ENCODE measurements at places on chromosomes 16 and 17. TPM values are rescaled to one million over a fixed set of nuclear protein-coding genes. Genes with fewer than 3 reads are reported as not detected.

TBC1D3L gene
- 6.4 TPM for total RNA-seq

NPIPB8 gene
- total RNA-seq: not detected

DPEP1 gene
- total RNA-seq: 0.52 TPM

KRT9 gene
- not detected for total RNA-seq

TEX19 gene
- total RNA-seq: 0.39 TPM

CDIPT gene
- total RNA-seq: 51.7 TPM

DNA sequence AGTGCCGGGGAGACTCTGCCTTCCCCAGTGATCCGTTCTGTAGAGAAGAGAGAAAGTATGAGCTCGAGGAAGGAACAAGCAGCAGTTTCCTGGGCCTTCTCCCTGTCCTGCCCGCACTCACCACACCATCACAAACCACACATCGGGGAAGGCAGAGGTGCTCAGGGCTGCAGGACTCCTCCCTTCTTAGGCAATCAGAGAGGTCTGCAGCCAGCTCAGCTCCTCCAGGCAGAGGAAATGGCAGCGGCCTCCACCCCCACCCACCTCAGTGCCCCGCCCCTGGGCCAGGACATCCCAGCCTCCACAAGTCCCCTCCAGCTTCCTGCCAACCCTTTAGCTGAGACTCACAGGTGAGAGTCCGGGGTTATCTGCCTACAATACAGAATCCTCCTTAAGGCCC is 2.0 kb downstream of the ZNF319 start:
- H3K36me3 ChIP-seq: peaks cover 4% of the 10 kb centered on the region
- H3K27ac ChIP-seq: no peak overlapping the region
- H3K4me1 ChIP-seq: peaks cover 24% of the 10 kb centered on the region
- H3K4me3 ChIP-seq: no peak overlapping the region
- no peaks in the 10 kb centered on the region for H3K27me3 ChIP-seq
- DNase-seq: no peak

DNA sequence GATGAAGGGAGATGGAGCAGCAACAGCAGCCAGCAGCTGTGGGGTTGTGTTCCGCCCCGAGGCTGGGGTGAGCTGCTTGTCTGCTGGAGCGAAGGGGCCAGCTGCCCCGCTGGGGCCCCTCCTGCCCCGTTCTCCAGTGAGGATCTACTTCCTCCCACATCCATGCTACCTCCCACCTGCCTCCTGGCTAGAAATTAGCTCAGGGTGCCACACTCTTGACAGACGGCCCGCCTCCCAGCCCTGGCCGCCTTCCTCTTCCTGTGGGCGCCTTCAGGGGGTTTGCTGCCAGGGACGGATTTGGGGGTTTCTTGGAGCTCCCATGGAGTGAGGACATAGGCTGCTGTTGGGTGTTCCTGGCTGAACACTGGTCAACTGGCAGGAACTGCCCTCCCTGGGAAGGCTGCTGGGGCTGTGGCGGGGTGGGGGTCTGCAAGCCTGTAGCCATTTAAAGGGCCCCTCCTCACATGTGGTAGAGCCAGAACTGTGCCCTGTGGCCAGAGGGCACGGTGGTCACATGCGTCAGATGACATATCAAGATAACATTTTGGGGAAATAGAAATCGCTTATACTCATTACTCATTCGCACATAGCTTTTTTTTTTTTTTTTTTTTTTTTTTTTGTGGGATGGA is 13.1 kb downstream of the TBC1D24 start:
- H3K4me3 ChIP-seq: no peak overlapping the region
- H3K27me3 ChIP-seq: no peaks in the 10 kb centered on the region
- H3K27ac ChIP-seq: no peak overlapping the region
- no peaks in the 10 kb centered on the region for H3K36me3 ChIP-seq
- H3K4me1 ChIP-seq: no peaks in the 10 kb centered on the region

GRCh38 chr17:79192503-79193351 is 118.1 kb downstream of the ENGASE start:
- H3K4me1 ChIP-seq: no peaks in the 10 kb centered on the region
- DNase-seq: peak; percentile 30
- H3K27ac ChIP-seq: no peak overlapping the region
- no peak overlapping the region for H3K4me3 ChIP-seq
- H3K36me3 ChIP-seq: no peaks in the 10 kb centered on the region

DNA sequence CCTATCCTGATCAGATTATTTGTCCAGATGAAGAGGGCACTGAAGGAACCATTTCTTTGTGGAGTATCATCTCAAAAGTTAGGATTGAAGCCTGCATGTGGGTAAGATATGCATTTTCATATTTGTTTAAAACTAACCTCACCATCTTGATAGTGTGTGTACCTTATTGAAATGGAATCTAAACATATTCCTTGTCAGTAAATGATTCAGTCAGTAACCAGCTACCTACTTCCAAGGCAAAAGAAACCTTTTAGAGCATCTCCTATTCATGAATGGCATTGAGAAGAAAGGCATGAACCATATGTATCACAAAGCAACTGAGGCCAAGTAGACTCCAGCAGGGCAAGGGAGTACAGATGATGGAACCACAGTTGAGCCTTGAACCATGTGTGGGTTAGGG is 57.6 kb downstream of the VMP1 start:
- H3K27me3 ChIP-seq: no peaks in the 10 kb centered on the region
- no peak for DNase-seq
- H3K27ac ChIP-seq: no peak overlapping the region
- no peak overlapping the region for H3K4me3 ChIP-seq
- peaks cover 24% of the 10 kb centered on the region for H3K4me1 ChIP-seq

- H3K4me1 ChIP-seq: no peaks in the 10 kb centered on the region
- no peaks in the 10 kb centered on the region for H3K27me3 ChIP-seq
- H3K4me3 ChIP-seq: no peak overlapping the region
- no peaks in the 10 kb centered on the region for H3K36me3 ChIP-seq
- DNase-seq: no peak
- no peak overlapping the region for H3K27ac ChIP-seq
These were observed 25.0 kb downstream of the PPL start for GRCh38 chr16:4911970-4912386.

- no peak overlapping the region for H3K4me3 ChIP-seq
- no peak for DNase-seq
- no peak overlapping the region for H3K27ac ChIP-seq
These were observed 66.9 kb downstream of the SOCS1 start for GRCh38 chr16:11188801-11189740.

DNA sequence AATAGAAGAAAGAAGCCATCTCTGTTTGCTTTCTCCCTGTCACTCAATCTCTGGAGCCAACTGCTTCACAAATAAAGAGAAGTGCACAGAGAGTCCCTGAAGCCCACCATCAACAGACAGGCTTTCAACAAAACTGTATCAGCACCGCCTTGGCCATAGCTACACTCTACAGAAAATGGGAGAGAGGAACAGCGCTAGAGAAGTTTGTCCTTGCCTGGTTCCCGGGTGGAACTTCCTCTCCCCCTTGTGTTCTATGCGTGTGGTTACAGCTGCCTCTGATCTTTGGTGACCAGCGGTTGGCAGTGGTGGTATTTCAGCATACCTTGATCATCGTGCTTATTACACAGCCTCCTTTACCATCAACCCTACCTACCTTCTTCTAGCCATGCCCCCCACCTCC is 91.4 kb upstream of the CCL2 start:
- peaks cover 2% of the 10 kb centered on the region for H3K27me3 ChIP-seq
- no peaks in the 10 kb centered on the region for H3K36me3 ChIP-seq
- DNase-seq: peak; percentile 1
- no peak overlapping the region for H3K27ac ChIP-seq

DNA sequence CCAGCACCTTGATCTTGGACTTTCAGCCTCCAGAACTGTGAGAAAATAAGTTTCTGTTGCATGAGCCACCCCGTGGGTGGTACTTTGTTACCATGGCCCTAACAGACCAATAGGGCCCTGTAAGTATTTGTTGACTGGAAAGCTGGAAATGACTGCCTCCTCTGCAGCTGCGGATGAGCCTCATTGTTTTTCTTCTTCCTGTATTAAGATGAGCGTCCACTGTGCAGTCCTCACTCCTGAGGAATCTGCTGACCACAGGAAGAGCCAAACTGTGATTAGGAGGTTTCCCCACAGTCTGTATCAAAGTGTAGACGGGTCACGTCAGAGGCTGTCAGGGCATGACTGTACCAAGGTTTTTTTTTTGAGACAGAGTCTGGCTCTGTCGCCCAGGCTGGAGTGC is 12.2 kb upstream of the AKTIP start:
- H3K4me1 ChIP-seq: no peaks in the 10 kb centered on the region
- no peak overlapping the region for H3K27ac ChIP-seq
- no peak overlapping the region for H3K4me3 ChIP-seq
- DNase-seq: no peak

DNA sequence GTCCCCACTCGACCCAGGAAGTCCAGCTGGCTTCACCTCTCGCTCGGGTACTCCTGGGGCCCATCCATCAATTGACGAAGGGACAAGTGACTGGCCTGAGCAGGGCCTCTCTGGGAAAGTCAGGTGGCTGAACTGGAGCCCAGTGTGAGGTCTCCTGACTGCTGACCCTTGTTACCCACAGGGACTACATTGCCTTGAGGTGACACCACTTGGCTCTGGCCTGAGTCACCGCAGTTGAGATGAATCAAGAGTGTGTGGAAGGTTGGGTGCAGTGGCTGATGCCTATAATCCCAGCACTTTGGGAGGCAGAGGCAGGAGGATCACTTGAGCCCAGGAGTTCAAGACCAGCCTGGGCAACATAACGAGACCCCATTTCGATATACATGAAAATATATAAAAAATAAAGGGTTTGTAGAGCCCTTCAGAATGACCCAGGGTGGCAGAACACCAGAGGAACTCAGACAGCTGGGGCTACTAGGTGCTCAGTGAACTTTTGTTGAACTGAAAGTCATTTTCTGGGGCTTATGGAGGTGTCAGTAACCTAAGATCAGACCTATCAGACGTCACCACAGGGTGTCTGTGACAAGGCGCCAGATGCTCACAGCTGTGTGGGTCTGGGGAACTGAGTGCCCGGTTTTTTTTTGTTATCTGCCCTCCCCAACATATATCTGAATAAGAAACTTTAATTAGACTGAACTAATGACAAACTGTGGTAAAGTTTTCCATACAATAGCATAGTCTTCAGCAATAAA is 14.8 kb upstream of the ZFP90 start:
- no peak for DNase-seq
- H3K27ac ChIP-seq: no peak overlapping the region
- no peak overlapping the region for H3K4me3 ChIP-seq
